ENCODE measurements at places on chromosomes 7 and 10.

GRCh38 chr10:114541081-114541796 lies 116.8 kb downstream of the ABLIM1 start:
- no peak for DNase-seq

DNA sequence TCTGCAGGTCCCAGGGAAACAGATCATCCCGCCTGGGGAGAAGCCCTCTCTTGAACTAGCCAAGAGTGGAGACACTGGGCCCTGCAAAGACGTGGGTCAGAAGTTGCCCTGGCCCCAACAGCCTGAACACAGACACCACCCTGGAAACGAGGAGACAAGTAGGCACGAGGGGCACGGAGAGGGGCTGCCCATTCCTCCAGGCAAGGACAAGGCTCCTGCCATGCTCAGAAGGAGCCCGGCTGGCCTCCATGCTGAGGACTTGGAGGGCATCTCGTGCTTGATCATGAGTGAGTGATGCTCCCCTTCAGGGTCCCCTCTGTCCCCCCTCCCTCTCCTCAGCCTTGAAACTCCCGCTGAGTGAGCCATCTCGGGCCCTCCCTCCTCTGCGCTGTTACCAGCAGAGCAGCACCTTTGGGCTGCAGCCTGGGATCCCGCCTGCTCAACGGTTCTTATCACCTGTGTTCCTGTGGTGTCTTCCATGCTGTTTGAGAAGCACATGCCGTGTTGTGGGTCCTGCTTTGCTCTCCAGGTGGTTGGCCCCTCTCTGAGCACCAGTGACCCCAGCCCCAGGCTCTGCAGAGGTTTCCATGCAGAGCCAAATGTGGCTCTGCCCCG lies 544.3 kb downstream of the TCERG1L start:
- no peak for DNase-seq

DNA sequence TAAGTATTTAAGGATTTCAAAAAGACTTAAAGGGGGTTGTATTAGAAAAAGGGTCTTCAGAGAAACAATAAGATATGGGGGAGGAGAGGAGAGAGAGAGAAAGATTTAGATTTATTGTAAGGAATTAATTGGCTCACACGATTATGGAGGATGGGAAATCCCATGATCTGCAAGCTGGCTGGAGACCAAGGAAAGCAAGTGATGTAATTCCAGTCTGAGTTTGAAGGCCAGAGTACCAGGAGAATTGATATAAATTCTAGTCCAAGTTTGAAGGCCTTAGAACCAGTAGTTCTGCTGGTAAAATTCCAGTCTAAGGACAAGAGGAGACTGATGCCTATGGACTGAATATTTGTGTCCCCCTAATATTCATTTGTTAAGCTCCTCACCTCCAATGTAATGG lies 20.6 kb upstream of the SLC13A1 start:
- DNase-seq, result no peak

GRCh38 chr10:104498347-104499081 lies 142.6 kb upstream of the SORCS3 start:
- DNase-seq, result no peak

- no peak for DNase-seq
Measured at GRCh38 chr7:125934955-125935354, 1005.3 kb upstream of the POT1 start.

DNA sequence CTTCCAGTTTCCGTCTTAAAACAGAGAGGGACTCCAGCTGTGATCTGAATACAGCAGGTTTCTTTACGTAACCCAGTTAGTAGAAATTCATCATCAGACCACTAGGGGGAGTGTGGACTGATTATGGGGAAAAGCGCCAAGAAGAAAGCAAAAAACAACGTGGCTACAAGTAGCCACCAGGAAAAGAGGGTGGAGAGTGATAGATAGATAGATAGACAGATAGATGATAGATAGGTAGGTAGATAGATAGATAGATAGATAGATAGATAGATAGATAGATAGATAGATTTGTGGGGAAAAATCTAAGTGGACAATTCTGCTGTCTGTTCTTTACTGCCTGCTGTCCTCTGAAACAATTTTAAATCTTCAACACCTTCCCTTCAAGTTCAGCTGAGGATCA lies 12.7 kb upstream of the AKR1B10 start:
- DNase-seq, result peak; percentile 42

DNA sequence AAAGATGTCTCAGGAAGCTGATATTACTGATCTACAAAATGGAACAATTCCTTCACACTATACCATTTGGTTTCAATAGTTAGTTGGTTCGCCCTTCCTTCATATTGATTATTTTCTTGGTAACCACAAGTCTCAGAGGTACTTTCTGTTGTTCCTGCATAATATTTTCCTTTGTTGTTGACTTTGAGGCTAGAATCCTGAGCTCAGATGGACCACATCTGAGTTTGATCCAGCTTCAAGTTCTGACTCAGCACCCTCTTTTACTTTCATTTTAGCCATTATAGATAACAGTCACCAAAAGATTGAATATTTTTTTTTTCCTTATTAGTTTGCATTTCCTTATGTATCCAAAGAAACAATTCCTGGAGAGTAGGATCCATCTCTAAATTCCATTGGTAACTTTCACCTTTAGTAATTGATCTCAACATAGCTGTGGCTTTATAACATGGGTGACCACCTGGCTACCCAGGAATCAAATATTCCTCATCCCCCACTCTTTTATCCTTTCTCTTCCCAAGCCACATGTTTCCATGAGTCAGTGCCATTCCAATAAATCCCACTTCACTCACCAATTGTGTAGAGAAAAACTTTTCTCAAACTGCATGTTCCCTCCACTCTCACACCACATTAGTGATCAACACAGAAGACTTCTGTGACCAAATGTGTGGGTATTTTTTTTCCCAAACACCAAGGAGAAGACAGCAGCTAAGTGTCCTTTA lies 9.7 kb upstream of the ABCA13 start:
- DNase-seq, result no peak

DNA sequence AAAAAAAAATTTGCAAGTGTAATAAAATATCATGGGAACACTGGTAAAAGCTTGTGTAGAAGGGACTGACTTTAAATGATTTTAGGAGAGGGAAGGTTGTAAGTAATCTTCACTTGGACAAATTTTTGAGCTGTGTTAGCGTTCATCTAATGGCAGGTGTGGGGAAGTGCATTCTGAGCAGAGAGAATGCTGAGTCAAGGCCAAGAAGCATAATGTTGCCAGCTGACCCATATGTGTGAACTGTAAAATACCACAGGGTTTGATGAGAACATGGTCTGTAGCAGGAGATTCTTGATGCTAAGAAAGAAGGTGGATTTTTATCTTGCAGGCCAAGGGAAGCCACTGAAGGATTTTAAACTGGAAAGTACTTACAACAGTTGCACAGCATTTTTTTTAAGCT lies 98.2 kb upstream of the ZNF32 start:
- no peak for DNase-seq

GRCh38 chr10:22682237-22683139 lies 31.9 kb downstream of the PIP4K2A start:
- DNase-seq, result no peak

DNA sequence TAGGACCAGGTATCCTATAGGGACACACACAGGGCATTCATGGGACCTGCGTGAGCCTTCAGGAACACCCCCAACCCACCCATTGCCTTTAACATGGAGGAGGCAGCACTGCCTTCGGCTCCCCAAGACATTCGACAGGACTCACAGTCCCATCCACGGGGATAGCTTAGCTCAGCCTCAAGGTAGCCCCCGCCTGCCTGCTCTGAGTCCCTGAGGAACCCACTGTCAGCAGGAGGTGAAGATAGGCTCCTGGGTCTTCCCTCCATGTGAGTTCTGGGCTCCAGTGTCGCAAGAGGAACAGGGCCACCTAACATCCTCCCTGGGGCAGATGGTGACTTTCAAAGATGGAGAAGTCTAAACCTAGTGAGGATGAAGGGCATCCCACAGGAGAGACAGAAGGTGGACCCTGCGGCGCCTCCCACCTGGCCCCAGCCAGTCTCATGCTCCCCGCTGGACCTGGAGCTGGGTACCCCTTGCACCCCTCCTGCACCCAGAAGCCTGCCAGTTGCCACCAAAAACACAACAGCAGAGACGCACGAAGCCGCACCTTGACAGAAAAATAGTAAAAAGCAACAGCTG lies 4.9 kb upstream of the ADIRF start:
- no peak for DNase-seq

DNA sequence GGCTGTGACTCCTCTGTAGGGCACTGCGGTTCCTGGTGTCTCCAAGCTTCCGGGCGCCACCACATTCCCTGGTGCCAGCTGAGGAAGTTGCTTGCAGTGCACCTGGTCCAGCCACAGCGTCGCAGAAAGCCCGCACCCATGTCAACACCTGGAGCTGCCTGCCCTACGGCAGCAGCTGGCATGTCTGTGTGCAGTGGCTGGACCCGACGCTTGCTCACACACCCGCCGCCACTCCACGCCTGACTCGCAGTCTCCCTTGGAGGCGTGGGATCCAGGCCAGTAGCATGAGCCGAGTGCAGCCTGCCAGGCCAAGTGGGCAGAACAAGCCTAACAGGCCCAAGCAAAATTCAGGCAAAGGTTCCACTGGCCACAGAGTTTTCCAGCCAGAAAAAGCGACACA lies 118.1 kb upstream of the PHF14 start:
- no peak for DNase-seq

- DNase-seq, result no peak
Measured at GRCh38 chr10:133058331-133059092, 29.2 kb upstream of the ADGRA1 start.

- no peak for DNase-seq
Measured at GRCh38 chr10:77012812-77013500, 624.7 kb downstream of the KCNMA1 start.

All from HTR-8/SVneo (cell line).